HTR-8/SVneo (cell line): ENCODE measurements at places on chromosomes 5 and 9.

DNA sequence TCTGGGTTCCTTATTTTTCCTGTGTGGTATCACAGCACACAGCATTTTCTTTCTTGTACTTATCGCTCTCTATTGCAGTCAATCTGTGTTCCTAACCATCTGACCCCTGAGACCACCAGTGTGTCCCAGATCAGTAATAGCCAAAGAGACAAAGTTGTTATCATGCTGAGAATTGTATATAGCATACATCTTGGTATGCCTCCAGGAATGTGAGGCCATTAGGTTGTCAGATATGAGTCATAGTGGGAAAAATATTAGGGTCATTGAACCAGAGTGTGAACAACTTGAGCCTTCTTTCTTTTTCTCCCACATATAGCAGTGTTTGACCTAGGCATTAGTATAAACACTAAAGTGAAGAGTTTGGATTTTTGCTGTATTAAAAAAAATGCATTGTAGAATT is 106.3 kb downstream of the NDUFAF2 start:
- DNase-seq, result peak; percentile 42

GRCh38 chr5:112467485-112467884 is 48.4 kb upstream of the EPB41L4A start:
- no peak for DNase-seq

DNA sequence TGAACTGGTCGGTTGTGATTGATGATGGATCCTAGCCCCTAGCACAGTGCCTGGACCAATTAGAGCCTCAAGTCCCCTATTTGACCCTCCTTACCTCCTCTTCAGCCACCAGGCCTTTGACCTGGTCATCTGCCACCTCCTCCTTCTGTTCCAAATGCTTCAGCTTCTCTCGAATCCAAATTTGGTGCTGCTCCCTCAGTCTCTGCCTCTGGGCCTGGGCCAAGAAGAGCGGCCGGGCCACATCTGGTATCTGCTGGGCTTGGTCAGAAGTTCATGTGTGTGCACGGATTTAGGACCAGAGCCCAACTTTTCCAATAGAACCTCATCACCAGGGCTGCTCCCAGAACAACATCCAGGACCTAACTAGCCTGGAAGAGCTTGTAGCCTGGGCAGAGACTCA is 6.5 kb downstream of the SLC35A4 start:
- DNase-seq, result no peak

DNA sequence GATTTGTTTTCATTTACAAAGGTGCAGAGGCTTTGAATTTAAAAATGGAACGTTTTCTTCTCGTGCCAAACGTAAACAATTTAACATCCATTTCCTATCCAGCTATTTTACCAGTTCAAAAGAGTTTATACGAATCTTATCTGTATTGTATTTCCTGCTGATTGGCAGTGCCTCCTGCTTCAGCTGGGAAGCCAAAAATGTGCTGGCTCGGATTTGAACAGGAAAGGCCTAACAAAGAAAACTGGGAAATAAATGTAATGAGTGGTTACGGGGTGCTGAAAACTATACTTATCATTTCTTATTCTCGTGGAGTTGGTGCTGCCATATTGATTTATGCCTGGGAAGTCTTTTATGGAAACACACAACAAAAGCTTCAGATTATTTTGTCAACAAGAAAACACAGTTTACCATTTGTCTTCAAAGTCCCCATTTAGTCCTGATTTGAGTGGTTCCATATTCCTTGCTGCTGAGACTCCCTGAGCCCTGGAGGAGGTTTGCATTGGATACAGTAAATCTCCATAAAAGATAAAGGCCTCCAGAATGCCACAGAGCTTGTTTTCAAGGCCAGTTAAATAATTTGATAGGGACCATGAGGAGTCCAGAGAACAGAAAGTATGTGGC is 507.4 kb downstream of the RASEF start:
- DNase-seq, result no peak

GRCh38 chr5:1413211-1413610 is 32.0 kb downstream of the SLC6A3 start:
- DNase-seq, result no peak

DNA sequence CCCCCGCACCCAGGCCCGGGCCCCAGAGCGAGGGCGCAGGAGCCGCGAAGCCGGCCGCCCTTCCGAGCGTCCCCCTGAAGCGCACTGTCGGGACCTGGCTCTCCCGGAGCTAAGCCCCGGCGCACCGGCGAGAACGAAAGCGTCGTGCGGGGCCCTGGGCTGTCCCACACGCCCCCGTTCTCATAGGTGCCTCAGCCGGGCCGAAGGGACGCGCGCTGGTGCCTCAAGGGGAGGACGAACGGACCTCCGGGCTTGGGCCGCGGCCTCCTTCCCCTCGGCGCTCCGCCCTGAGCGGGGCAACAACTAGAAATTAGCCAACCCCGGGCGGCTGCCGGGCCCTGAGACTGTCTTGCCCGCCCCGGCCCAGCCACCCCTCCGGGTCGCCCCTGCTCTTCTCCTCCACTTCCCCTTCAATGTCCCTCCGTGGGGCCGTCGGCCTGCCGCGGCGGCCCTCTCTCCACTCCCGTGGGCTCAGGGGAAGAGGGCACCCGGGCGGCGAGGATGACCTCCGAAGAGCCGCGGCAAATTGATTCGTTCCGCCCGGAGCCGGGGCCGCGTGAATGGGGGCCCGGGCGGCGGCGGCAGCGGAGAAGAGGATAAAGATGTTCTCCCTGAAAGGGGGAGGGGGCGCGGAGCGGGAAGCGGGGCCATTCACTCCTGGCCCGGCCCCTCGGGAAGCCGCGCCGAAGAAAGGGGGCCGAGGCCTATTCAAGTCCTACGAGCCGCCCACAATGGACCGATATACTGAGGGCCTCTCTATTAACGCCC is 3.5 kb upstream of the PRDM12 start:
- DNase-seq, result no peak

DNA sequence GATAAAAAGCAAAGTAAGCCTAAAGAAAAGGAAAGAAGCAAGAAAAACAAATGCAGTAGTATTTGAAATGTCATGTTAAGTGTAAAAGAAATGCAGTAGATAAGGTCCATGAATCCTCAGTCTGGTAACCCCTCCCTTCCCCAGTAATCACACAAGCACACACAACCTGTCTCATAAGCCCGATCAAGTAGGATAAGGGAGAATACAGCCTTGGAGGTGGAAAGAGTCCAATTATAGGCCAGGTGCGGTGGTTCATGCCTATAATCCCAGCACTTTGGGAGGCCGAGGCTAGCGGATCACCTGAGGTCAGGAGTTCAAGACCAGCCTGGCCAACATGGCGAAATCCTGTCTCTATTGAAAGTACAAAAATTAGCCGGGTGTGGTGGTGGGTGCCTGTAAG is 117.9 kb downstream of the GADD45G start:
- no peak for DNase-seq

DNA sequence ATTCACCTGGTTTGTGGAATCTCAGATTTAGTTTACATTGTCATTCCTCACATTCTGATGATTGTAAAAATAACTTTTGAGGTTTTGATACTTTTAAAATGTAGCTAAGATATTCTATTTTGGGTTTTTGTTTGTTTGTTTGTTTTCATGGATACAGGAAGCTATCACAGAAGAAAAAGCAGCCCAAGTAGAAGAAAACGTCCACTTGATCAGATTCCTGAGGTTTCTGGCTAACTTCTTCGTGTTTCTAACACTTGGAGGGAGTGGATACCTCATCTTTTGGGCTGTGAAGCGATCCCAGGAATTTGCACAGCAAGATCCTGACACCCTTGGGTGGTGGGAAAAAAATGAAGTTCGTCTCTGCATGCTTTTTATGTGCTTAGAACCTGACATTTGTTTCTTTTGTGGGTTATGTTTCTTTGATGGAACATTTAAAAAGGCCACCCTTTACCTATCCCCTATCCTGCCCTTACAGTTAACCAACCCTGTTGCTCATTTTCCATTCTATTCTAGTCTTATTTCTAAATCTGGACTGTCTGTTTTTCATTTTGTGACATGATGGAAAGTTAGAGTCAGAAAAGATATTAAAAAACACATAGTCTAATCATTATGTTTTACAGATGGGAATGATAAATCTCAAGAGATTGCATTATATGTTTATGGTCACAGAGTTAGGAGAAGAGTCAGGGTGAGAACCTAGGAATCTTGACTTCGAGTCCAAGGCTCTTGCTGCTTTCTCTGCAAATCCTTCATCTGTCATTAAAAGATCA is 163.7 kb downstream of the ALDH1A1 start:
- DNase-seq, result no peak

- peak; percentile 10 for DNase-seq
Measured at GRCh38 chr5:173396311-173396993, 68.2 kb upstream of the STC2 start.

GRCh38 chr5:8944005-8944404 is 601.9 kb downstream of the SEMA5A start:
- DNase-seq, result no peak

GRCh38 chr5:91635950-91636734 is 253.0 kb upstream of the ARRDC3 start:
- no peak for DNase-seq

DNA sequence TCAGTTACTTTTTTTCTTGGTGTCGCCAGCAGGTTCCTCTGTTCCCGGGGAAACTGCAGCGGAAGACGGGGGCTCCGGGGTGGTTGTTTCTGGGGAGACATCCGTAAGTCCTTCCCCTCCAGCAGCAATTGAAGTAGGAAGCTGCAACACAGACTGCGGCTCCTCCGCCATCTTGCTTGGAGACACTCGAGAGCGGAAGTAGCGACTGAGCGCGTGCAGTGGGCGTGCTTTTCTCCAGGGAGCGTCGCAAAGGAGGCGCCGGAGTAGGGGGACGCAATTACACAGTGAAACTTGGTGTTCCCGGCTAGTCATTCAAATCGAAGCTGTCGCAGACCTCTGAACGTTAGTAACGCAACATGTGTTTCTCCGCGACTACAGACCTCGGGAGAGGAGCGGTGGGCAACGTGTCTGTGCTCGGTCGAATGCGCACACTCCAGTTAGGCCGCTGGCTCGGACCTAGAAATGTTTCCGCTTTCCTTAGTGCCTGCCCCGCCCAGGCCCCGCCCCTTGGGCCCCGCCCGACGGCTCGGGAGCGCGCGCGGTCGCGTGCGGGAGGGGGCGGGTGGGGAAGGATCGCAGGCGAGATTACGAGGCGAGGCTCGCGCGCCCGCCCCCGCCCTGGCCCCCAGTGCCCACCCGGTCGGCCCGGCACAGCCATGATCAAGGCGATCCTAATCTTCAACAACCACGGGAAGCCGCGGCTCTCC is at the start of the genes AP3S1 and ATG12:
TSS of gene AP3S1 (plus strand) at position 554 of the 707 bp plus-strand sequence. CDS start at position 657, 103 bp downstream.
TSS of gene ATG12 (minus strand) at position 184 of the 707 bp plus-strand sequence. CDS start at position 171, 13 bp downstream.
- DNase-seq, result peak; percentile 79

GRCh38 chr5:150079909-150080461 is 6.4 kb downstream of the CSF1R start:
- DNase-seq, result no peak

GRCh38 chr9:18543406-18544192 is 69.6 kb downstream of the ADAMTSL1 start:
- peak; percentile 18 for DNase-seq

DNA sequence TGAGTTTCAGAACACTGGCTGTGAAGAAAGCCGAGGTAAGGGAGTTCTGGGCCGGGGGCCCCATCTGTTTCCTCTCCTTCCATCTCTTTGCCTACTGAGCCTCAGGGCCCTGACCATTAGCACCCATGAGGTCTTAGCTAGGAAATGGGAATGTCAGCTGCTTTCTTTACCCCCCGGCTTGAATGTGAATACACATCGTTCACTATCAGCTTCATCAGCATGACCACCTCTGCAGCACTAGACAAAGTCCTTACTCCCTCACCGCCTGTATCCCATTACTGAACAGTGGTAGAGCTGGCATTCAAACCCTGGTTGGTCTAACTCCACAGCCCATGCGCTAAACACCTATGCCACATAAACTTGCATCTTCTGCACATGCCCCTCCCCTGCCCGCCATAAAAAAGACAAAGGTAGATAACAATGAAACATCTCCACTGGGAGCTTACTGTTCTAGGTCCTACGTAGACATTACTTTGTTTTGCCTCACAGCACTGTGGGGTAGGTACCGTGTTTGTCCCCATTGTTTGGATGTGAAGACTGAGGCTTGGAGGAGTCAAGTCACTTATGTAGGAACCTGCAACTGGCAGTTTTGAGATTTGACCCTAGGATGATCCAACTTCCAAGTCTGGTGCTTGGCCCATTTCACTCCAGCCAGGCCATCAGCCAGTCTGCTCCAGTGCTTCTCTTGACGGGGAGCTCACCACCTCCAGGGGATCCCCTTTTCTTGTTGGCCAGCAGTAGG is 93.3 kb downstream of the AMBP start:
- DNase-seq, result no peak

DNA sequence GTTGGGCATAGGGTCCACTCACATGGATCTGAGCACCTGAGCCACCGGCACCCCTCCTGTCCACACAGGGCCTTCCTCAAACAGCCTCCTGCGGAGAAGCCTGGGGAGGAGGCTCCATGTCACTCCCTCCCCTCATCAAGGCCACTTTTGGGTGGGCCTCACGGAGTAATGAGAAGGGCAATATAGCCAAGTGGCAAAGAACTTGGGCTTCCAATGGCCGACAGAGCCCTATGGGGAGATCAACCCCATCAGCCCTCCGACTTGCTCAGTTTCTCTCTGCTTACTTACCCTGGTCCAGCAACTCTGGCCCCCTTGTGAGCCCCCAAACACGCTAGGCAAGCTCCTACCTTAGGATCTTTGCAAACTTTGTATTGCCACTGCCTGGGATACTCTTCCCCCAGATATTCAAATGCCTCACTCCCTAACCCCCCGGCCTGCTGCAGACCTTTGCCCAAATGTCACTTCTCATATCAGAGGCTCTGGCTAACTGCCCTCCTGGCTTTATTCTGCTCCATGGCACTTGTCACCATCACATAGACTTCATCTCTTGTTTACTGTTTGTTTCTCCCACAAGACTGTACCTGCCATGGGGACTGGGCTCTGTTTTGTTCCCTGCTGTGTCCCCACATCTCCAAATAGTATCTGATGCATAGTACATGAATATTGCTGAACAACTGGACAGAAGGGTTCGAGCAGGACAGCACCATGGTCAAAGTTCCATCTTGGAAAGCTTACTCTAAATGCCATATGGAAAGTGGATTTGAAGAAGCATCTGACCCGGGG is 220.8 kb downstream of the FSTL4 start:
- DNase-seq, result no peak

DNA sequence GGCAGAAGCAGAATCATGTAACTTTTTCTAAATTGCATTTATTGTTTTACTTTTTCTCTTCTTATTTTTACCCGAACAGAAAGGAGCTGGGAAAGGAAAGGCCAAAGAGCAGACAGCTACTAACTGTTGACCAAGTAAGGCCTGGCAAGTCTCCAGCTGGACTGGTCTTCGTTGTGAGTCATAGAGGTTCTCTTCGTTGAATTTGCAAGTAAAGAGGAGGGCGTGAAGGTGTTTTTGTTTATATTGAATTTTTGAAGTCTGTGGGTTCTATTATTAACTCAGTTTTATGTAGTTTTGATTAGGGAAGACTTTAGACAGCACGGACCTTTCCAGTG is 416.5 kb upstream of the CCNH start:
- no peak for DNase-seq

GRCh38 chr9:29822458-29822857 is 2249.2 kb upstream of the C9orf72 start:
- no peak for DNase-seq
